Glomerular endothelial cell (primary cell): ENCODE measurements at places on chromosomes 16 and 17. TPM values are rescaled to one million over a fixed set of nuclear protein-coding genes. Genes with fewer than 3 reads are reported as not detected.

Gene NUP88
- 57.9 and 78.1 TPM in 2 replicates for total RNA-seq

Gene MYLK3
- 0.06 TPM in 1 of 2 replicates, not detected in the other for total RNA-seq

Gene KRTAP4-9
- total RNA-seq = not detected in 2 replicates

Gene GCGR
- total RNA-seq = not detected in 2 replicates

Gene FA2H
- 0.34 TPM in 1 of 2 replicates, not detected in the other for total RNA-seq

Gene TBC1D3H
- total RNA-seq = not detected in 2 replicates

Gene SLFN5
- total RNA-seq = 34.3 and 35.3 TPM in 2 replicates

Gene KRT27
- total RNA-seq = not detected in 2 replicates

Gene LIMD2
- total RNA-seq = 73.9 and 93.6 TPM in 2 replicates

Gene VASN
- total RNA-seq = 5.7 and 6.8 TPM in 2 replicates

Gene LITAFD
- not detected in 2 replicates for total RNA-seq

Gene PRSS33
- not detected in 2 replicates for total RNA-seq

Gene NPIPA2
- total RNA-seq = 0.47 and 5.0 TPM in 2 replicates

Gene CCL5
- 1.6 and 1.8 TPM in 2 replicates for total RNA-seq
